ENCODE measurements at places on chromosomes 7 and 10. TPM values are rescaled to one million over a fixed set of nuclear protein-coding genes. Genes with fewer than 3 reads are reported as not detected.
A peak's percentile ranks its signal among the peaks of the same experiment; 100 is the strongest.

DNA sequence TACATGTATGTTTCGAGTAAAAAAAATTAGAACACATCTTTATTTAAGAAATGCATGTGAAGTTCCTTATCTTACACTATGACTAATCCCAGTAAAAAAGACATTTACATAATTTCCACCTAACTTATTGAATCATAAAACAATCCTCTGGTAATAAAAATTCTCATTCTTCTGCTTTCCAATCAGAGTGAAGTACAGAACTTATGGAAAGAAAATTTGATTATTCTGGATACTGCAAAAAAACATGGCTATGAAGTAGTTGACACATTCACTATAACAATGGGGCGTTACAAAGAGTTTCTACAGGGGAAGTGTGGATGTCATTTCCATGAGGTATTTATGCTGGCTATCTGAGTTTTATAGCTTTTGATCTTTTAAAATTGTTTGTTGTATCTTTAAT, 57.7 kb upstream of the WNT16 start:
- DNase-seq = no peak

The HTR5A gene
- not detected for total RNA-seq

DNA sequence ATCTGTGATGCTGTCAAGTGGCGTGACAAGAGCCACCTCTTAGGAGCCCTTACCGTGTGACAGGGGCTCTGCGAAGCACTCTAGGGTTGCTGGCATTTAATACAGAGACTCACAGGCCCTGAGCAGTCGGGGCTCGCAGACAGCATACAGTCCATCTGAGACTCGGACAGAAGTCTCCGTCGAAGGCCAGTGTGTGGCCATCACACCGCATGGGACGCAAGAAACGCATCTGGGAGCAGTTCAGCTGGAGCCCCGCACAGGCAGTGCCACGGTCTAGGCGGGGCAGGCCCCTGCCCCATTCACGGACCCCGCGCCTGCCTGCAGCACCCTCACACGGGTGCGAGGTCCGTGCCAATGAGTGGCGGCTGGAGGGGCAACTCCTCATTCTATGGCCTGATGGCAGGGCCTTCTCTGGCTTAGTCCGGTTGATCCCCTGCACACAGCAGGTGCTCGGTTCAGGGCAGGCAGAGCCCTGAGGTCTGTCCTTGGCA, 33.6 kb downstream of the IQCE start:
- DNase-seq = no peak

DNA sequence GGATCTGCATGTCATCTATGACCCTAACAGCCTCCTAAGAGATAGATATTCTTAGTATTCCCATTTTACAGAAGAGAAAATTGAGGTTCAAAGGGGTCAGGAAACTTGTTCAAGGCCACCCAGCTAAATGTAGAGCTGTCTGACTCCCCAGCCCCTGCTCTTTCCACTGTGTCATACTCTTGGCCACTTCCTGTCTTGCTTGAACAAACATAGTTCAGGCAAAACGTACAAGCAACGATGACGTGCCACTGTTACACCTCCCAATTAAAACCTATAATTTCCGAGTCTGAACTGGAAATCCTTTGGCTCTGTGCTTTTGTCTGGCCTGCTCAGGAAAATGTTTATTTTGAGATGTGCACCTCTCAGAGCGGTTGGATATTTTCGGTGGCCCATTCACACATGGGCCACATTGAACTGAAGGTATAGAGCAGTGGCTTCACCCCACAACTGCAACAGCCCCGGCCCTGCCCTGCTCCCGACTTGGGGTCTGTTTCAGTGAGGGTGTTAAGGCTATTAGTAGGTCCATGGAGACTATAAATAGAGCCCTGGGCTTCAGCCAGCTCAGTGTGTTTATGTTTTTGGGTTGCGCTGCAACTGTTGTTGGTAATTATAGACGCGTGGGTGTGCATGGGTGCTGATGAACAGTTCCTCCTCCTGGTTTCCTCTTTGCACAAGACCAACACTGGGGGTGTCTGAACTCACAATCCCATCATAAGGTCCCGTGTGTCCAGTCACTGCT, 172.3 kb upstream of the ADO start:
- DNase-seq = peak; percentile 46

- DNase-seq = no peak
Observed at GRCh38 chr10:80598951-80599350, 61.2 kb downstream of the SH2D4B start.

- no peak for DNase-seq
Observed at GRCh38 chr10:130333185-130333584, 197.0 kb downstream of the GLRX3 start.

DNA sequence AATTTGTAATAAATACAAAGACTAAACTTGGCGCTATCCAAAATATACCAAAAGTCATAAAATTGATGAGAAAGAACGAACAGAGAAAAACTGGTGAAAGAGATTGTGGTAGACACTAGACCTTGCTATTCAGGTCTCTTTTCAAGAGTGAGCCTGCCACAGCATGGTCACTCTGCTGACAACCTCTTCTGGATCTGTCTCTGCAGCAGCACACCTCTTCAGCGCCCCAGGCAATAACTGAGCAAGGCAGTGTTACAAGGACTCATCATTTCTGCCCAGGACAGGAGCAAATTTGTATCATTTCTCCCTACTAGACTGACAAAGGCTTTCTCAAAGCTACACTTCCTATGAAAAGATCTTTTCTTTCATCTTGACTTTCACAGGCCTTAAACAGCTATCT, 976.0 kb downstream of the DNAJB9 start:
- DNase-seq = no peak

Measured in transverse colon (tissue), 4 donors.